ENCODE measurements at places on chromosomes 6 and 20. TPM values are rescaled to one million over a fixed set of nuclear protein-coding genes. Genes with fewer than 3 reads are reported as not detected.

TFEB gene
- 15.8 TPM for total RNA-seq

PRSS16 gene
- total RNA-seq: 0.82 TPM

CSE1L gene
- 111 TPM for total RNA-seq

HSPA1L gene
- 2.9 TPM for total RNA-seq

SCP2D1 gene
- total RNA-seq: not detected

DDX43 gene
- 1.3 TPM for total RNA-seq

WFDC10B gene
- total RNA-seq: not detected

Data from activated CD8-positive, alpha-beta memory T cell treated with anti-CD3 and anti-CD28 coated beads, Interleukin-2, amount 10 ng/mL, durations not matched to agents 7 days and 5 days (primary cell).